ENCODE measurements at places on chromosomes 7 and 10.

GRCh38 chr10:88110355-88110754 is 246.9 kb downstream of the PTEN start:
- no peak for DNase-seq

DNA sequence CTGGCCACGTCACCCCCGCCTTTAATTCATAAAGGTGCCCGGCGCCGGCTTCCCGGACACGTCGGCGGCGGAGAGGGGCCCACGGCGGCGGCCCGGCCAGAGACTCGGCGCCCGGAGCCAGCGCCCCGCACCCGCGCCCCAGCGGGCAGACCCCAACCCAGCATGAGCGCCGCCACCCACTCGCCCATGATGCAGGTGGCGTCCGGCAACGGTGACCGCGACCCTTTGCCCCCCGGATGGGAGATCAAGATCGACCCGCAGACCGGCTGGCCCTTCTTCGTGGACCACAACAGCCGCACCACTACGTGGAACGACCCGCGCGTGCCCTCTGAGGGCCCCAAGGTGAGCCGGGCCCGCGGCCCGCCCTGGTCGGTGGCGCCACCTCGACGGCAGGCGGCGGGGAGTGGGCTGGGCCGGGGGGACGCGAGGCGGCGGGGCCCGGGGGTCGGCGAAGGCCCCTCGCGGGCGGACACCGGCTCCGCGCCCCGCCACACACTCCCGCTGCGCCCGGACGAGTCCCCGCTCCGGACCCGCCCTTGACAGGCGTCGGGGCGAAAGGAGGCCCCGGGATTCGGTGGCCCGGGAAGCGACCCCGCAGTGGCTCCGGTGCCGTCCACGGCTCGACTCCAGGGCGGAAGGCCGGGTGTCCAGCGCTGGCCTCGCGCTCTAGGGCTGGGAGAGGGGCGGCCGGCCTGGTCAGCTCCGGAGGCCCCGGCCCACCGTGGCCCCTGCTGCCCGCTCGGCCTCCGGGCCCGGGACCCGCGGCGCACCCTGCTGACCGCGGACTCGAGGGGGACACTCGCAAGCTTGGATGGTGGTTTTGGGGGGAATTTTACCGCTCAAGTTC is 557 bp downstream of the BAG3 start:
- no peak for DNase-seq

DNA sequence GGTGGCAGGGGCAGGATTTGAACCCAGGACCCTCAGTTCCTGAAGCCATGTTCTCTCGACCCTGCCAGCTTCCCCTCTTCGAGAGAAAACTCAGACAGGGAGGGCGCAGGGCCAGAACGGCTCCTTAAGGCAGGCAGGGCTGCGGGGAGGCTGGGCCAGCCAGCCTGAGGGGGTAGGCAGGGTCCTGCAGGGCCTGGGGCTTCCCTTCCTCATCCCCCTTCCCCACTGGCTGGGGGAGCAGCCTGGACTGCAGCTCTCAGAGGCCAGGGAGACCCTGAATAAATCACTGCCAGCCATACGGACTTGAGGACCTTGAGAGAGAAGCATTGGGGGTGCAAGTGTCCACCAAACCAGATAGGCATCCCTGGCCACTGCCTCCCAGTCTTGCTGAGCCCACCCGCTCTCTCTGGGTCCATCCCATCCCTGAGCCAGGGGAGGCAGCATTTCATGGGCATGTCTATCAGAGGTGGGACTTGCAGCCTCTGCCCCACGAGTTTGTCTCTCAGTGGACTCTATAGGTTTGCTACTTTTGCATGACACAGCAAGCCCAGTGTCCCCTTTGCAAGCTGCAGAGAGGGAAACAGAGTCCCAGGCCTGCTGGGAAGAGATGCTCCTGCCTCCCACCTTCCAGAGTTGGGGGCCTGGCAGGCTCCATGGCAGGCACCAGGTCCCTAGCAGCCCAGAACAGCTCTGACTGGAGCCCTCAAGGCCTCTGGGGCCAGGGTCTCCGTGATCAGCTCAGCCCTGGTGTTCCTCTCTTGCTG is 70.9 kb downstream of the MYL10 start:
- no peak for DNase-seq

DNA sequence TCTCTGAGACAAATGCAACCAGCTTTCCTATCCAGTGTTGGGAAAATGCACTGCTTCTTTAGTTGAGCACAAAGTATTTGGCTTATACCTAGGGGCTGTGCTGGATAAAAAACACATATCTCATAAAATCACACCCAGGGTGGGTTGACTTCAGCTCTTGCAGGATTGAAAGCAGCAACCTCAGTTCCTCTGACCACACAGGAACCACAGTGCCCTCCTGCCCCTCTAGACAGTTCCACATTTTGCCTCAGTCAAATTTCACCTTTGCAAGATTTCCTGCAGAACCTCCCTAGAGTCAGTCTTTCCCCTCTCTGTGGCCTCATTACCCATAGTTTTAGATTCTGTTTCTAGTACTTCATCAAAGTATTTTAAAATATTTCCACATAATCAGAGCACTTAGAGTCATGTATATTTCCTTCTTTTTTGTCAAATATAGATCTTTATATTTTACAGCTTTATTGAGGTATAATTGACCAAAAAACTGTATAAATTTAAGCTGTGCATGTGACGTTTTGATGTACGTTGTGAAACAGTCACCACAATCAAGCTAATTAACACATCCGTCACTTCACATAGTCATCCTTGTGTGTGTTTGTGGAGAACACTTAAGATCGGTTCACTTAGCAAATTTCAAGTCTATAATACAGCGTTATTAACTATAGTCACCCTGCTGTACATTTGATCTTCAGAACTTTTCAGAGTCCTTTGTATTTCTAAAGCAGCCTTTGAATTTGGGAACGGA is 37.0 kb upstream of the EGR2 start:
- no peak for DNase-seq

DNA sequence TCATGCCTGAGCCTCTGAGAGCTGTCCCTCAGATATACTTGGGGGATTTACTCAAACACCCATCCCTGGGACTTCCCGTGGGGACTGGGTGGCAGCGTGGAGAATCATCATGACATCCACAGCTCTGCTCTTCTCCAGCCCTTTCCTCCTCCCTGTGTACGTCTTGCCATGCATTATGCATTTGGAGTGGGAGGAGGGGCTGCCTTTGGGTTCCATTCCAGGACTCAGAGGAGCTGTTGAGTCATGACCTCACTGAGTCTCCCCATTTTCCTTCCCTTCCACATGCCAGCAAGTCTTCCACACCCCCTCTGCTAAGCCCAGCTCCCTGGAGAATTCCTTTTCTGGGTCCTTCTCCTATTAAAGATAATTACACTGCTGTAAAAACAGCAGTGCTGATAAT is 480.7 kb downstream of the SORCS3 start:
- DNase-seq: no peak

All from NCI-H526 treated with DMSO at 0.1 percent for 48 hours (cell line).